Cerebellum (tissue), 4 donors: ENCODE measurements at places on chromosomes 12 and 14. TPM values are rescaled to one million over a fixed set of nuclear protein-coding genes. Genes with fewer than 3 reads are reported as not detected.

TMEM106C gene
- total RNA-seq: 87.2 TPM

ZNF839 gene
- total RNA-seq: 13.2 TPM

DNA sequence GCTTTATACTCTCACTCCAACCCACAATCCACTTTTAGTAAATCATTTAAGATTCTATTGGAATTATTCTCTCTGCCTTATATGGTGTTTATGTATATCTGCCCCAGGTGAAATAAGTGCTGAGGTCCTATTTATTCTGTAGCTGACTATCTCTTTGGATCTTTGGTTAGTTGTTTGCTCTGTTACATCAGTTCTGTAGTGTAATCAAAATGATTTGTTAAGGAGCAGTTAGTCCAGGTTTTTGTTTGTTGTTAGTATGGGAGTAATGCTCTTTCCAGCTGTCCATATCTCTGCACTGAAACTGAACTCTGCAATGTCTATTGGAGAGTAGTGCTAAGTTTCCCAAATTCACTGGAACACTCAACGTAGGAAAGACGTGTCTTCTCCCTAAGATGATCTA lies 615.8 kb downstream of the SNAPC1 start:
- DNase-seq: no peak

INSM2 gene
- 9.6 TPM for total RNA-seq

SLC39A5 gene
- total RNA-seq: 0.45 TPM

OR9K2 gene
- not detected for total RNA-seq

DNA sequence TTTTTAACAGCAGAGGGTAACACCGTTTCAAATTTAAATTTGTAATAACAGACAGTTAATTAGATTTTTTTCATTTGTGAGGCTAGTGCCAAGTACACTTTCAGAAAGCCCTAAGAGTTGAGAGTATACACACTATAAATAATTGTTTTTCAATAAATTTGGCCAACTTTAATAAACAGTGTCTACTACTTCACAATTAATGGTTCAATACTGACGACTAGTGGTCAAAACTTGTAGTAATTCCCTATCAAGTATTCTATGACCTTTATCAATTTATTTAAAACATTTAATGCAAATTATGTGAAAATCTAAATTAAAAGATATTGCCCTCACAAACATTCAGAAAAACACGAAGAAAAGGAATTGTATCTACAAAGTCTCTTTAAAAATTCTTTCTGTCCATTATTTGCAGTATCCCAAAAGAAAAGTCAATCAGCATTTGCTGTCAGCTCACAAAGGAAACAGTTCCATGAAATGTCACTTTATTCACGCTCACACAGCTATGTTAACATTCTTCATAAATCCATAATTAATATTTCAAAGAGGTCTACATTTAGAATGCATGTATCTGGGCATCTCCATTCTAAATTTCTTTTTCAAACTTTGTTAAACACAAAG lies 91.2 kb downstream of the CEP128 start:
- DNase-seq: peak; percentile 33

GRCh38 chr12:58143498-58143995 lies 202.2 kb downstream of the ATP23 start:
- no peak for DNase-seq

CLEC9A gene
- total RNA-seq: not detected

DNA sequence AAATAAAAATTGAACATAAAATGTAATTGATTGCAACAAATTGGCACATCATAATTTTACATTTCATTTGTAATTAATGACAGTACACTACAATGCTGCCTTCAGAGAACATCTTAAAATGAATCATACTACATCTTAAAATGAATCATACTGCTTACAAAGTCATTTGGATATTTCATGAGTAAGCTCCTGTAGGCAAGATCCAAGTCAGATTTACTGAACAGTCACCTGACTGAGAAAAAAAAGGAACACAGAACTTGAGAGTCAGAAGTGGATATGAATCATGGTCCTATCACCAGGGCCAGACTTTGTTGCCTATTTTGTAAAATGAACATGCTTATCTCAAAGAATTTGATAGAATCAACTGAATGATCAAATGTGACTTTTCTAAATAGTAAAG lies 32.7 kb upstream of the FBLN5 start:
- no peak for DNase-seq

SIX4 gene
- total RNA-seq: 1.3 TPM

GRCh38 chr14:79064214-79064613 lies 894.0 kb downstream of the NRXN3 start:
- DNase-seq: no peak

- no peak for DNase-seq
Measured at GRCh38 chr12:27781680-27782079, 1.6 kb upstream of the MANSC4 start.
